ENCODE measurements at places on chromosomes 7 and 10.

DNA sequence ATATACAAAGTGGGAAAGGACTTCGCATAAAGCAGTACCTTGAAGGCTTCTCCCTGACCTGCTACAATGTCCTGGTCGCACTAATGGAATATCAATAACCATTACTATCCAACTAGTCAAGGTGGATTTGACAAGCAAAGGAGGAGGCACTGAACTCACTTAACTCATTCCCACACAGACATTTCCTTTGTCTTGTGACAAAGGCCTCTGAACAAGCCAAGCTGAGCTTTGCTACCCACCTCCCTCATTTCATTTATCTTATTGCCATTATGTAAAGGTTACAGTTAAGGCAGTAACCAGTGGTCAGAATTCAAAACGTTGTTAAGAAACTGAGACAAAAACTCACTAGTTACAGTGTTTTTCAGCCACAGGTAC lies 7.3 kb downstream of the ELMO1 start:
- DNase-seq, result no peak

DNA sequence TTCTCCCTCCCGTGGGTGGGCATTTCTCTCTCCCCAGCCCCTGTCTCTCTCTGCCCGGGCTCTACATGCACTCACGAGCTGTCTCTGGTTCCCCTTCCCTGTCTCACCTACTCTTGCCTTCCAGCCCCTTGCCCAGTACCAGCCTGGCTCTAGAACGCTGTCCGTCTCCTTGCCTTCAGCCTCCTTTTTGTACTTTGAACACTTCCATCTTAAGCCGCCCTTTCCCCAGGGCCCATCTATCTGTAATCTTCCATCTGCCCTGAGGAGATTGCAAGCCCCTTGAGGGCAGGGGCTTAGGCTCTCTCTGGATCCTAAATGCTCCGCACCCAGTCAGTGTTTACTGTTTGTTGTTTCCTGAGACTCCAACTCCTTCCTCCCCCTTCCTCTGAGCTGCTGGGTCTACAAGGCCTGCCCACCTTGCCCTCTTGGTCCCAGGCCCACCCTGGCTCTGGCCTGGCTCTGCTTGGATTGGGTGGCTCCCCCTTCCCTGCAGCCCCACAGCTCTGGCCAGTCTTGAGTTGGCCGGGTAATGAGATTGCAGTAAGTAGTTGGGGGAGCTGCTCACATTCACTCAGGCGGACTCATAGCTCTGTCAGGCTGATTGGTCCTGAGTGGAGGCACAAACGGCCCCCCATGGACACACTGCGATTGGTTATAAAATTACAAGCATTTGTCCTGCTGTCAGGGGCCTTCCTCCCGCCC lies 28.3 kb downstream of the POLL start:
- DNase-seq, result no peak

DNA sequence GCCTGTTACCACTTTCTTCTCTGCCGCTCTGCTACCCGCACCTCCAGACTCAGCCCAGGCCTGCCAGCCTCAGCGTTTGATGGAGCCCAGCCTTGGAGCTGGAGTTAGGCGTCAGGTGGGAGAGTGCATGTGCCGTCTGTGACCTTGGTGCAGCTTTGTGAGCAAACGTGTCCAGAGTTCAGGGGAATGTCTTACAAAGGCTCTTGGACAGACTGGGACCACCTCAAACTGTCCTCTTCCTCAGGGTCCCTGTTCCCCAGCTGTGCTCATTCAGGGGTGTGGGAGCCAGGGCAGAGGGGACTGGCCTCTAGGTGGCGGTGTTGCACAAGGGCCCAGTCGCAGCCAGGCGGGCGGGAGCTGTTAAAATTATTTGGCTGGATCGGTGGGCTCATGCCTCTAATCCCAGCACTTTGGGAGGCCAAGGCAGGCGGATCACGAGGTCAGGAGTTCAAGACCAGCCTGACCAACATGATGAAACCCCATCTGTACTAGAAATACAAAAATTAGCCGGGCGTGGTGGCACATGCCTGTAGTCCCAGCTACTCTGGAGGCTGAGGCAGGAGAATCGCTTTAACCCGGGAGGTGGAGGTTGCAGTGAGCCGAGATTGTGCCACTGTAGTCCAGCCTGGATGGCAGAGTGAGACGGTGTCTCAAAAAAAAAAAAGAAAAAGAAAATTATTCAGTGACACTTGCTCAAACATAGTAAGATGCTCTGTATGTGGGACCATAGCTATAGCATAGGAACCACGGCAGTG lies 89.2 kb downstream of the ADCY1 start:
- DNase-seq, result no peak

DNA sequence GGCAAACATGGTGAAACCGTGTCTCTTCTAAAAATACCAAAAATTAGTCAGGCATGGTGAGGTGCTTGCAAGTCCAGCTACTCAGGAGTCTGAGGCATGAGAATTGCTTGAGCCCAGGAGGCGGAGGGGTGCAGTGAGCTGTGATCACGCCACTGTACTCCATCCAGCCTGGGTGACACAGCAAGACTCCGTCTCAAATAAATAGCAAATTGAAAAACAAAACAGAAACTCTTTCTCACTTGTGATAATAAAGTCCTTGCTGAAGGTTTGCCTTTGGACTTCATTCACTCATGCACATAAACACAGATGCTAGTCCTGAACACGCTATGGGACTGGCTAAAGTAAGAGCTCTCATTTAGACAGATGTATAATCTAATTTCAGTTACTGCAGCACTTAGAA lies 37.6 kb downstream of the ANK3 start:
- no peak for DNase-seq

GRCh38 chr10:17025444-17026295 lies 103.9 kb downstream of the CUBN start:
- no peak for DNase-seq

DNA sequence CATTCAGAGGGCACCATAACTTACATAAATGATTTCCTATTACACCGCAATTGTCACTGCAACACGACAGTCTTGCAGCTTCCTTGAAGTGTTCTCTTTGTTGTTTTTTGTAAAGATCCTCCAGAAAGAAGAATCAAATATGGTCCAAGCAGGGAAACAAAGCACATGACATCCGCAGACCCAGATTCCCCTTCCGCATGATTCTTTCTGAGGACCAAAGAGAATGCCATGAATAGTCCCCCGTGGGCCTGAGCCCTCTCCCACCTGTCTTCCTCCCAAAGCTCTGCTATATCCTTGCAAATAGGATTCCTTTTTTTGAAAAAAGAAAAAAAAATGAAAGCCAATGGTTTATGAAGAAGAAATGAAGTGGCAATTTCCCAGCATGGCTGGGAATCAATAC lies 10.8 kb downstream of the PLXNA4 start:
- DNase-seq, result no peak

GRCh38 chr7:55366461-55367070 lies 1.4 kb downstream of the LANCL2 start:
- DNase-seq, result no peak

- DNase-seq, result no peak
These were observed 75.3 kb downstream of the HIP1 start for GRCh38 chr7:75663302-75663907.

GRCh38 chr7:133827707-133828623 lies 299.2 kb upstream of the LRGUK start:
- DNase-seq, result no peak

- DNase-seq, result no peak
These were observed 29.6 kb downstream of the CAV1 start for GRCh38 chr7:116554436-116554835.

DNA sequence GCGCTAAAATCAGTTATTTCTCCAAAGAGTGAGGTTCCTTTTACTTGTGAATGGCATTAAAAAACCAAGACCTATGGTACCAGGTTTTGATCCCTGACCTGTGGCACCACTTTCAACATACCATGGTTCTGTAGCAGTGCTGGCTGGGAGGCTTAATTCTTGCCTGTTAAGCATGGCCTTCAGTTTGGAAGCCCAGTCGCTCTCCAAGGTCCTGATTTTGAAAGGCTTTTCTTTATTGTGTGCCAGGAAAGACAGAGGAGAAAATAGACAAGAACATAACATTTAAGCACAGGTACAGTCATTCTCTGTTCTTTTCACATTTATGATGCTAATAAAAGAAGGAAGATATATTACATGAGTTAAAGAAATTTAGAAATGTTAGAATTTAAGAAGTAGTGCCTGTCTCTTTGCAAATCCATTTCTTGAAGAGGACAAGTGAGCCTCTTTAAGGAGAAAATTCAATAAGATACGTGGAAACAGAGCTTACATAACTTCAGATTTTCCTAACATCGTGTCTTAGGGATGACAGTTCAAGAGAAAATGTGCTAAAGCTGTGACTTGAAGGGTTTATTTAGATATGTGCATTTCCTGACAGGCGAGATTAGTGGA lies 357.6 kb downstream of the DPP6 start:
- DNase-seq, result no peak

GRCh38 chr7:85164376-85164775 lies 22.5 kb downstream of the SEMA3D start:
- DNase-seq, result no peak

DNA sequence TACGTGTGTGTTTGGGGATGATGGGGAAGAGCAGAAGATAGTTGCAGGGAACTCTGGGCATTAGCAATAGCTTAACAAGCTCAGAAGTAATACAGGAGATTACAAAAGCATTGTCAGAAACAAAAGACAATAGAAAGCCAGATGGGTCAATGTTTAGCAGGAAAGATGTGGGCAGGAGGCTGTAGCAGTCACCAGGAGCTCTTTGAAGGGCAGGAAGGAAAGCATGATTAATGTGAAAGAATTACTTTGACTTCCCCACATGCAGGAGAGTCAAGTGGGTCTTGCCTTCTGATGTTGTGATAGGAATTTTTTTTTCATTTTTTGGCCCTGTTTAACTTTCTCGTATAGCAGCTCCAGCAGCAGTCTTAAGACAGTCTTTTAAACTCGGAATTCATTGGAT lies 6.0 kb upstream of the SMNDC1 start:
- DNase-seq, result no peak

GRCh38 chr7:2196381-2197378 lies 36.1 kb downstream of the MAD1L1 start:
- no peak for DNase-seq

GRCh38 chr7:66198956-66199355 lies 6.2 kb upstream of the TPST1 start:
- DNase-seq, result no peak

DNA sequence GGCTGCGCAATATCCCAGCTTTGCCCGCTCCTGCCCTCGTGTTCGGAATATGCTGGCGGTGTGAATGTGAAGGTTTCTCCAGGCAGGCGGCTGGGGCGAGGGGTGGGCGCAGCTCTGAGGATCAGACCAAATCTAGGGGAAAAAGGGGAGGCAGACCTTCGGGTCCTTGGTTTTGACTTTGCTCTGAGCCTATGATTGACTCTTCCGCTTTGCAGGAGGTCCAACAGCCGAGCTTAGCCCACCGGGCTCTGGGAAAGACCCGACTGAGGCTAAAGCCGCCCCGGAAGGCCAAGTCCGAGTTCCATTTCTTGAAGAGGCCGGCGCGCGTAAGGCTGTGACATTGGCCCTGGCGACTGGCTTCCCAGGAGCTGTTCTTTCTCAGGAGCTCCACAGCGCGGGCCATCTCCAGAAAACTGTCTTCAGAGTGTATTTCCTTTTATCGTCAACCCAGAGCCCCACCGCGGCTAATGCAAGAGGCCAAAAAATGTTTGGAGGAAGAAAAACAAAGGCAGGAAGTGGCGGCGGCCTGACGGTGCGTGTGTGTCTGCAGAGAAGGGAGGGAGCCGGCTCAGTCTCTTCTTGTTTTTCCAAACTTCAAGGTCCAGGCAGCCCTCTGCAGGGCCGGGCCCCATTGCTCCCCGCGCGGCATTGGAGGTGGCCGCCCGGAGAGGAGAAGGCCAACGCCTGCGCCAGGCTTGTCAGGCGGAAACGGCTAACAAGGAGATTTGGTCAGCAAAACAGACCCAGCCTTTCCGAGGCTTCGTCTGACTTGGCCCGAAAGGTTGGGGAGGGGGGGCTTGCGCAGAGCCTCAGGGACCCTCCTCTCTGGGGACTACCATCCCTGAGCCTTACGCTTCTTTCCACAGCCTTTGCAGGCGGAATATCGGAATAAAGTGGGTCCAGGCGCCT lies 3.6 kb upstream of the HOXA11 start:
- no peak for DNase-seq

- DNase-seq, result no peak
These were observed 20.9 kb downstream of the AKR1D1 start for GRCh38 chr7:138097064-138097741.

GRCh38 chr7:124379296-124379695 lies 346.4 kb upstream of the TMEM229A start:
- no peak for DNase-seq

GRCh38 chr7:29607889-29608288 lies 44.3 kb downstream of the PRR15 start:
- no peak for DNase-seq

- no peak for DNase-seq
These were observed 25.8 kb upstream of the ZRANB1 start for GRCh38 chr10:124916098-124916584.

- DNase-seq, result no peak
These were observed 67.7 kb downstream of the ELAPOR2 start for GRCh38 chr7:86991771-86992191.

GRCh38 chr10:8051109-8051821 lies 3.2 kb upstream of the GATA3 start:
- DNase-seq, result no peak

- no peak for DNase-seq
These were observed 130.1 kb downstream of the EXOC4 start for GRCh38 chr7:133382775-133383559.

DNA sequence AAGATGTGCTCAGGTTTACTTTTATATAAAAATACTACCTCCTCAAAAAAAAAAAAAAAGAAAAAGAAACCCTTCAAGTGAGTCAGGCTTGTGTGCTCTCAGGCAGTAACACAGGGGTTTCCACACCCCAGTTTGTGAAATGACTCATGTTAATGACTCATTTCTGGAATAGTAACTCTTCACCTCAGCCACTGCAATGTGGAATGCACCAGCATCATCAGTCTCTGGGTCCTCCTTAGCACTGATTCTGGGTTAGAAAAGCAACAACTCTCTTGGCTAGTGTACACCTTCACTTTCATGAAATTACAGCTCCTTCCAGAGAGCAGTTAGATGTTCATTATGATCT lies 110.6 kb downstream of the EMX2 start:
- no peak for DNase-seq

DNA sequence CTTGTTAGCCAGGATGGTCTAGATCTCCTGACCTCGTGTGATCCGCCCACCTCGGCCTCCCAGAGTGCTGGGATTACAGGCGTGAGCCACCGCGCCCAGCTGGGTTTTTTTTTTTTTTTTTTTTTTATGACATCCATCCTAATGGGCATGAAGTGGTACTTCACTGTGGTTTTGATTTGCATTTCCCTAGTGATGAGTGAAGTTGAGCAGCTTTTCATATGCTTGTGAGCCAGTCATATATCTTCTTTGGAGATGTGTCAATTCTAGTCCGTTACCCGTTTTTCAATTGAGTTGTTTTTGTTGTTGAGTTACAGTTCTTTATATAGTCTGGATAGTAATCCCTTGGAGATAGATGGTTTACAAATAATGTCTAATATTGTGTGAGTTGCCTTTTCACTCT lies 127.7 kb downstream of the SMURF1 start:
- DNase-seq, result no peak

DNA sequence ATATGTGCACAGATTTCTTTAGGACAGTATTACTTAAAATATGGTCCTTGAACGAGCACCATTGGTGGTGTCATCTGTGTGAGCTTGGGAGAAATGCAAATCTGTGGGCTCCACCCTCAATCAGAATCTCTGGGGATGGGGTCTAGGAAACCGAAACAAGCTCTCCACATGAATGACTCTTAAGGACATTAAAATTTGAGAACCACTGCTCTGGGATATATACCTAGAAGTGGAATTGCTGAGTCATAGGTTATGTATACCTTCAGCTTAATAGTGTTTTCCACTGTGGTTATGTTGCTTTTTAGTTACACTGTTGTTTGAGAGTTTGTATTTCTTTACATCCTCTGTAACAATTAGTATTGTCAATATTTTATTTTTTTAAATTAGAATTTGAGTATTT lies 24.0 kb downstream of the ZNRF2 start:
- DNase-seq, result no peak

- no peak for DNase-seq
These were observed 81.1 kb downstream of the TCF7L2 start for GRCh38 chr10:113031147-113031546.
